H54 (cell line): ENCODE measurements at places on chromosomes 16 and 17.

DNA sequence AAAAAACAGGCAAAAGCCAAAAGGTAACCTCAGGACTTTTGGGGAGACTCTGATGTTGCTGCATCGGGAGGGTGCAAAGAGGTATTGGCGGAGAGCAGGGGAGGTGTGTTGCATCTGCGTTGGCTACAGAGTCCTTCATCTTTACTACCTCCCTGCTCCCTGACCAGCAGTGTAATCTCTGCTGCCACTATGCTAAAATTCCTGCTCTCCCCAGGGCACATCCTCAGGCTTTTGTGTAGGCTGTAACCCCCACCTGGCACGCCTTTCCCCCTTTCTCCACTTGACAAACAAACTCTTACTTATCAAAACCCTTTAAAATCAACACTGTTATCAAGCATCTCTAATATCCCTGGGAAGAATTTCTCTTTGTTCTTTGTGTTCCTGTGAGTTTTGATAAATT is 435.3 kb downstream of the HAPSTR1 start:
- no peak for DNase-seq

DNA sequence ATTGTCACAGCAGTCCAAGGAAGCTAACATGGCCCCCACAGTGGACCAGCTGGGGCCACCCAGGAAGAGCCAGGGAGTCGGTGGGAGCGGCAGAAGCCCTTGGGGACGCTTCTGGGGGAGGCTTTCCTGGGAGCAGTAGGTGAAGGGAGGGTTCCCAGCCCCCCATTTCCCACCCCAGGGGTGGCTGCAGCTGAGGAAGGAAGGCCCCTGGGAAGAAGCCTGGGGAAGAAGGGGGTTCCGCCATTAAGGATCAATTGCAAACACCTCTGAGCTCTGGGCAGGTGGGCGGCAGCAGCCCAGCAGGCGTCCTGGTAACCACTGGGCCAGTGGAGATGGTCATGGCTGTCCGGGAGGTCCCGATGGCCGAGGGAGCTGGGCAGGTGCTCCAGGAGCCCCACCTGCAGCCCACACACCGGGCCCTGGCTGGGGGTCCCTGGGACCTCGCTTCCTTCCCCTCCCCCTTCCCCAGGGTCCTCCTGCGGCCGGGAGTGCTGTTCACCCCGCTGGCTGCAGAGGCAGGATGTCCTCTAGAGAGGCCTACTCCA is 592 bp upstream of the PERCC1 start:
- DNase-seq = no peak

DNA sequence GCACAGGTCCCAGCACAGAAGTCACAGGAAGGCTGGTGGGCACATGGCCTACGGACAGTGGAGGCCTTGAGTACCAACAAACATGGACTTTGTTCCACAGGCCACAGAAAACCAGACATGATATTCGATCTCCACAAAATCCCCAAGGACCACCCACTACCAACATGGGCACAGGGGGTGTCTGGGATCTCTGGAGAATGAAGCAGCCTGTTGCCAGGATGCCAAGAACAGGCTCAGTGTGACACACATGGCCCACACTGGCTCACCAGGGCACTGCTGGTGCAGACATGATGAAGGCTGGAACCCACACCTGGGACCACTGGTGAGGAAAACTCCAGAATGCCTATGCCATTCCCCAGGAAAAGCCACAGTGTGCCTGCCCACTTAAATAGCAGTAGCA is 120.2 kb downstream of the C16orf78 start:
- no peak for DNase-seq

GRCh38 chr16:81645266-81645694 is 133.8 kb upstream of the PLCG2 start:
- peak; percentile 96 for DNase-seq

- DNase-seq = no peak
These were observed 1.9 kb downstream of the NTN3 start for GRCh38 chr16:2472885-2473445.

GRCh38 chr17:8459107-8459506 is 23.4 kb downstream of the NDEL1 start:
- no peak for DNase-seq

GRCh38 chr17:79789943-79790804 is 6.7 kb downstream of the CBX8 start:
- peak; percentile 66 for DNase-seq

DNA sequence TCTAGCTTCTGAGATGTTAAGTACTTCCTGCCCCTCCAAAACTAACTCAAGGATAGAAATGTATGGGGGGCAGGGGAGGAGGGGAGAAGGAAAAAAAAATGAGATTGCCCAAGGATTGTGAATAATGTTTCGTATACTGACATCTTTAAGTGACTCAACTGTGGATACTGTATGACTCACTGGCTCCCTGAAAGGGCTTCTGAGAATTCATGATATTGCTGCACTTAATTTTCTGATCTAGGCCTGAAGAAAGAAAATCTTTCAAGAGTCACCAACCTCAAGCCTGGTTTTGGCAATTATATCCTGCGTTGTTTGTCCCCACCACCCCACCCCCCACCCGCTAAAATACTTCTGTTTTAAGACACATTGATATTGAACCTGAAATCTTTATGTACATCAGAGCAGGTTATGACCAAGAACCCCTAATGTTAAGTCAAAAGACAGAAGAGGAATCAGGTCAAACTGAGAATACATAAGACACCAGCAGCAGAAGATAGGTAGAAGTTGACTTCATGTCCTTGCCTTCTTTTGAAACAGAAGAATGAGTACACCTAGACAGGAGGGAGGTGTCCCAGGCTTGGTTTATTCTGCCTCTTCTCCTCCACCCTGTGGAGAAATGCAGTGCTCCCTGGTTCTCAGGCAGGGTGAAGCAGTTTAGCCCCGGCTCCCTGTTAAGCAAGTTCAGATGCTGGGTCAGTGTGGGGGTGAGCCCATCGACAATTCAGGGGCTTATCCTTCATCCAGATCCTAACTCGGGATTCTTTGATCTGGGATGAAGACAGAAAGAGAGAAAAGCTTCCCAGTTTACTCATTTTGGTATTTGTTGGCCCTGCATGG is 3.3 kb upstream of the FBXL20 start:
- DNase-seq = peak; percentile 56

GRCh38 chr16:4010225-4011158 is 105.8 kb downstream of the ADCY9 start:
- no peak for DNase-seq

DNA sequence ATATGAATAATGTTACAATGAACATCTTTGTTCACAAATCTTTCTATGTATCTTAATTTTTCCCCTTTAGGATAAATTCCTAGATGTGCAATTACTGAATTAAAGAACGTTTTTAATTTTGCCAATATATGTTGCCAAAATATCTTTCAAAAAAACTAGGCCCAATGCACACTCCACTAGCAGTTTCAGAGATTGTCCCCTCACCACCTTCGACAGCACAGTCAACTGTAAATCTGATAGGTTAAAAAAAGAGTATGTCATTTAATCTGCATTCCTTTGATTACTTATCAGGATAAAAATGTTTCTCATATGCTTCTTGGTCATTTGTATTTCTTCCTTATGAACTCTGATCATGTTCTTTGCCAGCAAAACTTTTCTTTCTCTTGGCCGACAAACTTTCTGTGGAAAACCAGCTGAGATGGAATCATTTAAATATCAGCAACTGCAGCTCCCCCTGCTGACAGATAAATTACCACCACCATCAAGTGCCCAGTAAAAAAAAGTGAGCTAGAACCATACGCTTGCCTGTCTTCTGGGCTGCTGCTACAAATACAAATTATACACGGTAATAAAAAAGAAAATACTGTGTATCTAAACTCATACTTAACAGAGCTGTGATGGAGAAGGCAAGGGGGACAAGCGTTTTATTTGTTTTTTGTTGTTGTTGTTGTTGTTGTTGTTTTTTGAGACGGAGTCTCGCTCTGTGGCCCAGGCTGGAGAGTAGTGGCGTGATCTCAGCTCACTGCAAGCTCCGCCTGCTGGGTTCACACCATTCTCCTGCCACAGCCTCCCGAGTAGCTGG is 19.6 kb upstream of the KANSL1 start:
- DNase-seq = peak; percentile 47

DNA sequence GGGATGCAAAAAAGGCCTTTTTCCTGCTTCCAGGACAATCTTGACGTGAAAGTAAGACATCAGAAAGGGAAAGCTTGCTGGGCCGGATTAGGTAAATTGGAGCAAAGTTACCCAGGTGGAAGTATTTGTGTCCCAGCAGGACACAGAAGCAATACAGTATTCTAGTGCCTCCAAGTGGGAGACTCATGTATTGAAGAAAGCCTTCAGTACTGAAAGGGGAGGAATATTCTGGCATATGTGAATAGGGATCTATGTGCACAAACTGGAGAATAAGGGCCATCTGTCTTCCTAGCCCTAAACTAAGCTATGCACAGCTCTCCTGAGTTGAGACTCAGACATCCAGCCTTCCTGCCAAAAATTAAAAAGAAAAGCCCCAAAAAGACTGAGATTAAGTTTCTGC is 327.3 kb upstream of the CDH8 start:
- no peak for DNase-seq

GRCh38 chr16:54417384-54417783 is 130.8 kb upstream of the IRX3 start:
- no peak for DNase-seq

- no peak for DNase-seq
These were observed 73.8 kb downstream of the SDR42E1 start for GRCh38 chr16:81937305-81938038.

DNA sequence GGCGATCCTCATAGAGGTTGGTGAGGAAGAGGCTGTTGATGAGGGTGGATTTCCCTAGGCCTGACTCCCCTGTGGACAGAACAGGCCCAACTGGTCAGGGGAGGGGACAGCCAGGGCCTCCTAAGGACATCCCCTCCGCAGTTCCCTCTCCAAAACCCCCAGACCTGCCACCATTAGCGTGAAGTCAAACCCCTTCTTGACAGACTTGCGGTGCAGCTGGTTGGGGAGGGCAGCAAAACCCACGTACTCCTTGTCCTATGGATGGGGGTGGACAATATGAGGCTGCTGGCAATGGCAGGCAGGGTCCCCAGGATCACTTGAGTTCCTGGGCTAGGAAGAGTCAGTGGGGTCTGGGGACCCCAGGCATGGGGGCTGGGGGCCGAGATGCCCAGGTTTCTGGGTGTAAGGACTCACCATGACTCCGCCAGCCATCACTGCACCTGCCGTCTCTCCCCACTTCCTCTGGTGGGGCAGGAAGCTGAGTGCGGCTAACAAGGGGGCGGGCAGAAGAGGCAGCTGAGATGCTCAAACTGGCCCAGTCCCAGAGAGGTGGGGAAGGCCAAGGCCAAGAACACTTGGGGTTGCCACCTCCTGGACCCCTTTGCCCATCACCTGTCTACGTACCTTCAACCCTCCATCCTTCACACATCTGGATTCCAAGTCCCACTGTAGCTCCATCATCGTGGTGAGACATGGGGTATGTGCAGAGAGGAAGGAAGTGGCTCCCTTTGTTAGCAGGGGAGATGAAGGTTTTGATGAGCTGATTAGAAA is at the start of gene SEPTIN1:
Gene SEPTIN1 (minus strand): TSS at position 451 of the 771 bp plus-strand sequence. CDS start 19 bp downstream, at position 432.
- DNase-seq = no peak

DNA sequence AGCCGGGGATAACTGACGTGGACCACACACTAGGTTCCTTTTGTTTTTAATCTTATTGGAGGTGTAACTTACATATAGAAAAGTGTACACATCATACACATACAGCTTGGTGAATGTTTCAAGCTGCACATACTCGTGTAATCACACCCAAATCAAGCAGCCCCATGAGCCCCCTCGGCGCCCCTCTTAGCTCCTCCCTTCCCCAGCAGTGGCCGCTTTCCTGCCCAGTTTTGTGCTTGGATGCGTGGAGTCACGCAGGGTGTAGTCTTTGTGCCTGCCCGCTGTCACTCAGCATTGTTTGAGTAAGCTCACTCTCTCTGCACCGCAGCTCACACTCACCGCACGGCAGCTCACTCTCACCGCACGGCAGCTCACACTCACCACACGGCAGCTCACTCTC is 151.7 kb upstream of the CHMP6 start:
- no peak for DNase-seq

DNA sequence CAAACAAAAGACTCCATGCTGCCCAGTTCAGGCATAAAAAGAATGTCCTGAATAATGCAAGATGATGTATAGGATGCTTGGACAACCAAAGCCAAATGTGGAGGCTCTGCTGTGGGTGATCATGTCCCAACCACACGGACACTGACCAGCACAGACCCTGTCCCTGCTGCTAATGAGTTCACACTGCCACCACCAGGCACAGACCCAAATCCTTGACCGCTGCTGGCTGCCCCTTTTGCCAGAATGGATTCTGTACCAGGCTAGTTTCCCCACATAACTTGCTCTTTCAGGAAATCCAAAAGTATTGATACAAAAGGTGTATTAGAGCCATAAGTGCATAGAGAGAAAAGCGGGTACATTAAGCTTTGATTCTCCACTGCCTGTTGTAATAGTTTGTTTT is 60.9 kb downstream of the XYLT1 start:
- DNase-seq = no peak

GRCh38 chr16:3065069-3065741 is at the start of gene IL32:
TSS of gene IL32 (plus strand) at chr16:3065640. CDS start at chr16:3065812, 172 bp downstream.
- DNase-seq = peak; percentile 94

DNA sequence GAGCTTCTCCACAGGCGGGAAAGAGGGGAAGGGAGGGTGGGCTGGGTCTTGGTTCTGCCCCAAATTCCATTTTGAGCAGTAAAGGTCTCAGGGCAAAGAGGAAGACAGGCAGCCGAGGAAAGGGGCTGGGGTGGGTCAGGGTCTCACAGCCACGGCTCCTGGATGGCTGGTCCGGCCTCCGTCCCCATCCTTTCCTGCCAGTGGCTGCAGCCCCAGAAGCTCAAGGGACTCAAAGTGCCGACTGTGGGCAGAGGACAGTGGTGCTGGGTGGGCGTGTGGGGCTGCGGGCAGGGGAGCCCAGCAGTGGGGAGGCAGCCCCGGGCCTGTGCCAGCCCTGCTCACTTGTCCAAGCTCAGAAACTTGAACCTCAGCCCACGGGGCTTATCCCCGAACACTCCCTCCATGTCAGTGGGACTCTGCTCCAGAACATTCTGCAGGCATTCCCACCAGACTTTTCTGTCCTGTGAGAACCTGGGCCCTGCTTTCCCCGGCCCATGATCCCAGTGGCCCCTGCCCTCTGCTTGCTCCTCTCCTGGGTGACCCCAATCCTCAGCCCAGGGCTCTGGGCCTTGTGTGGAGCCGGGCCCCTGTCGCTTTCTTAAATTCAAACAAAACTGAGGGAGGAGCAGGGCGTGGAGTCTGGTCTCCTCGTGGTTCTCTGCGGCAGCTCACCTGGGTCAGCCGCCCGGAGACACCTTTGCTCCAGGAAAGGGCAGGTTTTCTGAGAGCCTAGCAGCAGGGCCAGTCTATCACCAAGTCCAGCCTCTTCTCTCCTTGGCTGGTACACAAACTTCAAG is 117.8 kb upstream of the METRNL start:
- no peak for DNase-seq

DNA sequence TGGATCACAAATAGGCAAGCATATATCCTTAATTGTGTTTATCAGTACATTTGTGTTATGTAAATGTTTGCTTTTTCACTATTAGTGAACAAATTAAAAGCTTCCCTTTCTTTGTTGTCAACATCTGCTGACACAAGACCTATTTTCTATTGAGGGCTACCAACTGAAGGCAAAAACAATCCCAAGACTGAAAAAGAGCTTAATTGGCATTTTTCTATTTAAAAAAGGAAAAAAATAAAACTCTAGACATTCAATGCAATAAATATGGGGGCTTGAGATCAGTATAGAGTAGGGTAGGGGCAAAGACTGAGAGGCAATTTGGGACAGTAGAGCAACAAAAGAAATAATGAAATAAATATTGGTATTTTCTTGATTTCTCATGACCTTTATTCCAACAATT is 24.2 kb downstream of the OMG start:
- DNase-seq = no peak

GRCh38 chr16:22262460-22262859 is 34.7 kb upstream of the POLR3E start:
- no peak for DNase-seq
